ENCODE measurements at places on chromosomes 3 and 15.

DNA sequence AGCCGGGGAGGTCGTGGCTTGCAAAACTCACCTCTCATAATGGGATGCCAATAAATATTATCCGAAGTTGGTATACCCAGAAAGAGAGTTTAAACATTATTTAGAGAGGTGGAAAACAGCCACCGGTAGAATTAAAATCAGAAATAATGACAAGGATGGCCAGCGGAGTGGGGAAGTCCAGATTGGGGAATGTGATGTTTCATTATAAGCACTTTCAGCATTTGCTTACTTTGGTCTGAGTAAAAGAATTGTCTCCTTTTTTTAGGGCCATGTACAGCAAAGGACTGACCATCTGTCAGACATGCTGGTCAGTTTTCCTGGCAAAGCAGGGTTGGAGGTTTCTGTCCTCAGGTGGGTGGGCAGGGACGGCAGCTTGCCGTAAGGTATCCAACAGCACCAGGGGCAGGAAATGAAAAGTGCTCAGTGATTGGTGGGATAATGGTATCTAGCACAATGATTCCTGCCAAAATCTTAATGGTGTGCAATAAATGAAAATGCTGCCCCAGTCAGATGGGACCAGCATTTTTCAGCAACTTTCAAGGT lies 24.3 kb downstream of the APBA2 start:
- DNase-seq: no peak

DNA sequence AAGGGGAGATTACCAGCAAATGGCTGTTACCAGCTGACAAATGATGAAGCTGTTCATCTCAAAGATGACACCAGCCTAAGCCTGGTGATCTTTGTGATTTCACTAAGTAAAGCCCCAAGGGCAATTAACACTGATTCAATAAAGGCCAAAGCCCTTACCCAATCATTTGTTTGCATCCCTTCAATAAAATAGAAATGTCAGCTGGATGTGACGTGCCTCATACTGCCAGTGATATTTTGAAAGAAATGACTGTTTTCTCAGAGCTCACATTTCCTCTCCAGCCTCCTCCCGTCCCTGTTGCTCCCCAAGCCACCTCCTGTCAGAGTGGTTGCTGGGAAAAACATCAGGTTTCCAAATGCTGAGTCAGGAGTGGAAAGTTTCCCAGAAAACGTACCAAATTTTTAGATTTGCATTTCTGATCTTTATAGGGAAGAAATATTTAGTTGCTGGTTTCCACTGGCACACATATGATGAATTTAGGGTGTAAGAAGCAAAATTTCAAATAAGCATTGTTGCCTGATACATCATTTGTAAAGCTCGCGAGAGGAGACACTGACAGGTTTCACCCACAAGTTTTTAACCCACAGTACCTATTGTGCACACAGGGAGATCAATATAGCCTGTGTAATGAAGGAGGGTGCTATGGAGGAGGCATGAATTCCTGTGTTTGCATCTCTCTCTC lies 21.0 kb downstream of the C2CD4A start:
- no peak for DNase-seq

GRCh38 chr3:123298903-123299302 lies 97.2 kb downstream of the SEC22A start:
- no peak for DNase-seq

DNA sequence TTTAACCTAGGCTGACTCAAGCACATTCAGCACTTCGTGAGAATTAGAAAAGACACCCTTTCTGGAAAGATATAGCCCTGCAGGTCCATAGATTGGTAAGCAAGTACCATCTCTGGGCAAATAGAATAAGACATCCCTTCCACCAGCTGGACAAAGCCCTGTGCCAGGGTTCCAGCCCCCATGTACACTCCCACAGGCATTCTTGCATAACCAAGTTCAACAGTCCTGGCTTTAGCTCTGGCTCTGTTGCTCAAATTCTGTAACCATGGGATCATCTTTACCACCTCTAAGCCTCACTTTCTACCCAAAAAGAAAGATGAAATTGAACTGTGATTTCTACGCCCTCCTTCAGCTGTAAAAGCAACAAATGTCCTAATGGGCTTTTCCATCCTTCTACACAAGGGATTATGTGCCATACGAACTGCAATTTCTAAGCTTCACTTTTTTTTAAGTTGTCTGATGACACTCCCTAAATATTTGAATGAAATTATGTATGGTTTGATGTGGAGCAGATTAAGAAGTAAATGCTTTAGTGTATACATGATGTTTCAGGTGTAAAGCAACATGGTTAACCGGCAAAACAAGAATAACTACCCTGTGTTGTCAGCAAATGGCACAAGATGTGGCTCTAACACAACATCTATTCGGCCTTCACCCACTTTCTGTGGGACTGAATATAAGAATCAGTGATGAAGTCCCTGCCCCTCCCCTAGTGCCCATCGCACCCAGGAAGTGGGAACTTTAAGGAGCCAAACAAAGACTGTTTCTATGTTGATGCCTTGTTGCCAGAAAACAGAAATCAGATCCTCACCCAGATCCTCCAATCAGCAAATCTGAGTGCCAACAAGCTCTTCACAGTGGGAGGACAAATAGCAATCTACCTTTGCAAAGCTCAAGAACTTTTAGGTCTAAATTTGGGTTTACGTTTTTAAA lies 165.7 kb downstream of the P3H2 start:
- no peak for DNase-seq

- no peak for DNase-seq
Observed at GRCh38 chr15:58453931-58454793, 22.4 kb downstream of the LIPC start.

GRCh38 chr3:193908181-193908744 lies 227.7 kb upstream of the HES1 start:
- no peak for DNase-seq

DNA sequence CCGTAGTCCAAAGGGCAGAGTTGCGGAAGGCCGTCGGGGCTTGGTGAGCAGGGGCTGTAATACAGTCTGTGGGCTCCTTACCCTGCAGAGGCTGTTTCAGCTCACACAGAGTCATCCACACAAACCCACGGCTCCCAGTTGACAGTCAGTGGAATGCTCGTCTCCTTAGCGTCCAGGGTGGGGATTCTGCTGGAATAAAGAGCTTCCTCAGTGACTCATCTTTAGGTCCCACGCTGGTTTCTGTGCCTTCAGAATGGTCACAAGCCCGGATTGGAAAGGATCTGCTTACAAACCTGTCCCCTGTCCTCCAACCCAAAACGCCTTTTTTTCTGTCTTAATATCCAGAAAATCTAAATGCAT lies 201.3 kb upstream of the TPM1 start:
- DNase-seq: no peak

GRCh38 chr3:150495563-150496168 lies 50.6 kb downstream of the SERP1 start:
- DNase-seq: peak; percentile 4

DNA sequence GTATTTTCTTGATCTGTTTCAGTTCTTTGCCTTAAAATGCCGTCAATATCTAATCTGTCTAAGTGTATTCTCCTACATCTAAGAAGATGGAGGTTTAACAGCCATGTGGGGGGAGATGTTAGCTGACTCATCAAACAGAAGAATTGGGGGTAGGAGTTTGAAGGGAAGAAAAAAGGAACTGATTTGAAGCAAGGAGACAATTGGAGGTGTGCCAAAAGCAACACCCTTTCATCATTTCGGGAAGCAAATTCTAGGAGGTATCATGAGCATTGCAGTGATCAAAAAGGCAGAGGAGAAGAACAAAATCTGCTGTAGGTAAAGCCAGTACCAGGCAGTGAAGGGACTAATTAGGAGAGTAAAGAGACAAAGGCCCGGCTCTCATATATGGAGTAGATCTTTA lies 337.3 kb upstream of the TBC1D5 start:
- no peak for DNase-seq

DNA sequence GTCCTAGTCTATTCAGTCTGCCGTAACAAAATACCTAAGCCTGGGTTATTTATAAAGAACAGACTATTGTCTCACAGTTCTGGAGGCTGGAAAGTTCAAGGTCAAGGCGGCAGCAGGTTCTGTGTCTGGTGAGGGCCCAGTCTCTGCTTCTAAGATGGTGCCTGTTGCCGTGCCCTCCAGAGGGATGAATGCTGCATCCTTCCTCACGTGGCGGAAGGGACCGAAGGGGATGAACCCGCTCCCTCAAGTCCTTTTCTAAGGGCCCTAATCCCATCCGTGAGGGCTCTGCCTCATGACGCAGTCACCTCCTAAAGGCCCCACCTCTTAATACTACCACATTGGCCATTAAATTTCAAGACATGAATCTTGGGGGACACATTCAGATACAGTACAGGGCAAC lies 133.7 kb downstream of the CHSY1 start:
- DNase-seq: no peak

GRCh38 chr3:35292568-35292967 lies 346.8 kb upstream of the ARPP21 start:
- no peak for DNase-seq

DNA sequence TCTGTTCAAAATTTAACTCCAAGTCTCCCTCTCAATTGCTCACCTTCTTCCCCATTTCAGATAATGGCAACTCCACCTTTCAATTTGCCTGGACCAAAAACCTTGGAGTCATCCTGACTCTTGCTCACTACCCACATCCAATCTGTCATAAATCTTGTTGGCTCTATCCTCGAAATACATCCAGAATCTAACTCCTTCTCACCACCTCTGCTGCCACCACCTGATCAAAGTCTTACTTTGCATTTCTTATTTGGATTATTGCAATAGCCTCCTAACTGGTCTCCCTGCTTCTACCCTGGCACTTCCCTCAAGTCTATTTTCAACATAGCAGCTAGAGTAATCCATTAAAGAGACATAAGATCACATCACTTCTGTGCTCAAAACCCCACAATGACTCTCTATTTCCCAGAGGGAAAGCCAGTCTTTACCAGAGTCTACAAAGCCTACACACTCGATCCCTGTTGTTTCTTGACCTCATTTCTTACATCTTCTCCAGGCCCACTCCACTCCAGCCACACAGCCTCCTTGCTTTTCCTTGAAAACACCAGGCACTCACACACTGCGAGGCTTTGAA lies 86.6 kb downstream of the GPR156 start:
- no peak for DNase-seq

GRCh38 chr3:134326760-134327593 lies 47.3 kb downstream of the AMOTL2 start:
- DNase-seq: no peak

GRCh38 chr15:94858011-94858410 lies 626.6 kb downstream of the MCTP2 start:
- no peak for DNase-seq

- DNase-seq: no peak
Observed at GRCh38 chr15:32878342-32878741, 160.5 kb downstream of the GREM1 start.

DNA sequence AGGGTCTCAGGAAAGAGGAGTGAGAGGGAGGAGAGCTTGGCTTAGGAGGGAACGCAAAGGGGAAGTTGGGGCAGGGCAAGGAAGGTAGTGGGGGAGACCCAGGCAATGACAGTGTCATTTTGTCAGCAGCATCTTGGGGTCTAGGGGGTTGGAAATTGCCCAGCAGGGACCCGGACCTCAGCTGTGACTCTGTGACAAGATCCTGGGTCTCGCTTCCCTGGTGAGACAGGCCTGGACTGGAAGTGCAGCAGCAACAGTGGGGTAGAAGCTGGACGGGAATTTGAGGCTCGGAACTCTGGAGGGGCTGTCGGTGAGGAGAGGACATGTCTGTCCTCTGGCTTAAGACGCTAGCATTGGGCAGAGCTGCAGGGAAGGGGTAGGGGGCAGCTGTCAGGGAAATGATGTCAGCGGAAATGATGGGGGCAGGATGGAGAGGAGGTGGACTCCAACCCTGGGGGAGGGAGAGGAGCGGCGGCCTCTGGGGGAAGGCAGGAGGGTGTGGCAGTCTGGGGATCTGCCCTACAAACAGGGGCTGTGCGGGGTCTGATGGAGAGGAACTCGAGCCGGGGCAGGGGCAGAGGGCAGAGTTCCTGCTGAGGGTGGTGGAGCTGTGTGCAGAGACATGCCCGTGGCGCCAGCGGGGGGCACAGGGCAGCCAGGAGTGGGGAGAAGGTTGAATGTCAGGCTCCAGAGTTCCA lies 12.3 kb downstream of the ANPEP start:
- DNase-seq: no peak

GRCh38 chr3:53084310-53085001 lies 38.6 kb upstream of the SFMBT1 start:
- no peak for DNase-seq

DNA sequence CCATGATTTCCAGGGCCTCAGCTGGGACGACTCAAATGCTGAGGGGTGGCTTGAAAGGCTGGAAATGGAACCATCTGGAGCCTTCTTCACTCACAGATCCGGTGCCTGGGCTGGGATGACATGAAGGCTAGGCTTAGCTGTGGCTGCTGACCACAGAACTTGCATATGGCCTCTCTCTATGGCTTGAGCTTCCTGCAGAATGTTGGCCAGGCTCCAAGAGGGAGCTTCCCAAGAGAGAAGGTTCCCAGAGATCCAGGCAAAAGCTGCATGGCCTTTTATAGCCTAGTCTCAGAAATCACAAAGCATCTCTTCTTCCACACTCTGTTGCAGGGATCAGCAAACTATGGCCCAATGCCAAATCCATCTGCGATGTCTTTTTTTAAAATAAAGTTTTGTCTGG lies 44.8 kb downstream of the GATM start:
- DNase-seq: no peak

DNA sequence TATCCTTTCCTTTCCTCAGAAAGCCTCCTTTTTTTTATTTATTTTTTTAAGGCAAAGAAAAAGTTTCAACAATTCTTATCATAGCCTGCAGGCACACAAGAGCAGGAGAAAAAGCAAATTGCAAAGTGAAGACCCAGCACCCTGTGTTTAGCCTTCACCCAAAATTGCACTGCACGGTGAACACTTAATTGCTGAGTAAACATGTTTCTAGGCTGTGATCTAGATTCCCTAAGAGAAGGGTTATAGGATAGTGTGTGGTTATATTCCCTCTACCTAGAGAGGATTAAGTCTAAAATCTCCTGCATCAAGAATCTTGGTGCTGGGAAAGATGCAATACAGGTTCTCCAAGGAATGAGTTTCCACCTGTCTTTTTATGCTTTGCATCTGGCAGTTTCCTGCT lies 70.2 kb upstream of the BFSP2 start:
- no peak for DNase-seq

GRCh38 chr3:142151240-142151639 lies 1.9 kb upstream of the TFDP2 start:
- no peak for DNase-seq

GRCh38 chr3:138818185-138818860 lies 16.4 kb downstream of the PIK3CB start:
- no peak for DNase-seq

GRCh38 chr3:30770387-30770786 lies 124.1 kb downstream of the GADL1 start:
- no peak for DNase-seq

- no peak for DNase-seq
Observed at GRCh38 chr3:152353578-152353977, 84.8 kb downstream of the MBNL1 start.

GRCh38 chr3:143139762-143140161 lies 20.2 kb downstream of the CHST2 start:
- no peak for DNase-seq

- DNase-seq: no peak
Observed at GRCh38 chr15:100516643-100517512, 11.9 kb downstream of the CERS3 start.

Measured in NCI-H1436 treated with DMSO at 0.1 percent for 48 hours (cell line).